RPMI7951 (cell line): ENCODE measurements at places on chromosomes 1 and 21. TPM values are rescaled to one million over a fixed set of nuclear protein-coding genes. Genes with fewer than 3 reads are reported as not detected.

ASAP3 gene
- 8.4 and 11.2 TPM in 2 replicates for total RNA-seq

LCE6A gene
- not detected in 2 replicates for total RNA-seq

SLAMF1 gene
- 0.12 TPM in 1 of 2 replicates, not detected in the other for total RNA-seq

DNA sequence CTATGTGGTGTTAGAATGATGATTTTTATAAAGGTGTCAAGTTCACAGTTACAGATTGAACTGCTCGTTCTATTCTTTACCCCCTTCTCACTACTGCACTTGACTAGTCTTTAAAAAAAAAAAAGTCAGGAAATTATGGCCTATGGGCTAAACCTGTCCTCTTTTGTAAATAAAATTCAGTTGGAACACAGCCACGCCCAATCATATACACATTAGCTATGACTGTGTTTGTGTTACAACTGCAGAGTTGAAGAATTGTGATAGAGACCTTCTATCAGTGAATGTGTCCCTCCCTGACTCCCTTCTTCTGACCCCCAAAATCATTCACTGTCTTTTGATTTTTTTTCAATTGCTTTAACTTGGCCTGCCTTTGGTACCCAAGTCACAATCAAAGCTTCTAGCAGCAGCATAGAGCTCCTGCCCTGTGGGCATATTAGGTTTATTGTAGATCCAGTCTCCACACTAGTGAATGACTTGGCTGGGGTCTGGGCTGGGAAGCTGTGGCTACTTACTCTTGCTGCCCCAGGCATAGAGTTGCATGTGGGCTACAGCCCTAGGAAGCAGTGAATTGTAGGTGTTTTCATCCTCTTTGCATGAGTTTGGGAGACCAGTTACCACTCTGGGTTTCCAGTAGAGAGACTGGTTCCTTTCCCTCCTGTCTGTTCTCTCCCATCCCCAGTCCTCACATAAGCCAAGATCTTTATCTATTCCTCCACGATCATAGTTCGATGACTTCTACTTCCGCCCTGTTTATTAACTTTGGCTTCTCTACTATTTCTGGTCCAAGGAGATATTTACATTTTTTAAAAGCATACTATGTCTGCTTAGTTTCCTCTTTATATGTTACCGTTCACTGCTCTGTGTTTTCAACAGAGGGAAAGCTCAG lies 249.9 kb downstream of the FMN2 start:
- peak; percentile 41 for DNase-seq

DNA sequence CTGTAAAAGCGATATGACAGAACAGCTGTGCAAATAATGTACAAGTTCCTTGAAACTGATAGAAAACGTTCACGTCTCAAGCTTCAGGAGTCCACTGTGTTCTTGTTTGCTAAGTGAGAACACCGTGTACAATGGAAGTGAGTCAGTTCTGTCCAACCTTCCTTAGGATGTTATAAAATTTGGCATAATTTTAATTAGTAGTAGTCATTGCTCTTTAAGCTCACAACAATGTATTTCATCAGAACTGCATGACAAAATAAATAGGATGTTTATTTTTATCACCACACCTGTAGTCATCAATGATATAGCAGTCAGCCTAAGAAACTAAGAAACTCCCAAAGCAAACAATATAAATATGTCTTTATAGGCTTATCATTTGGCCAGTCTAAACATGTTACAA lies 53.0 kb downstream of the RGS2 start:
- no peak for DNase-seq

- peak; percentile 77 for DNase-seq
Measured at GRCh38 chr1:74733604-74734484, 892 bp downstream of the TYW3 start.

DNA sequence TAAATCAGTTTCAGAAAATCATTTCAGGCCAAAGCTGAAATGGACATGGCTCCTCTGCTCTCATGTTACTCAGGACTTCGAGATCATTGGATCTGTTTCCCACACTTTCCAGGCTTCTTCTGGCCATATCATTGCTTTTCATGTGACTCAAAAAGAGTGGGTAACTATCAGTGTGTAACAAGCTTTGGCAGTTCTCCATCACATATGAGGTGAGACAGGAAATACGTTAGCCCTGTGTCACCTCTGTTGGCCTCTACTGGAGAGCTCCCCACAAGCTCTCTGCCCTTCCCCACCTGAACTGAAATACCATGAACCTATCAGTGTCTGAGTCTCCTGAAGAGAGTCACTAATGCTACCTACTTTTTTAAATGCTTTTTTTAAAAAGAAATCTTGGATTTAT lies 128.2 kb downstream of the LBR start:
- peak; percentile 9 for DNase-seq

DNA sequence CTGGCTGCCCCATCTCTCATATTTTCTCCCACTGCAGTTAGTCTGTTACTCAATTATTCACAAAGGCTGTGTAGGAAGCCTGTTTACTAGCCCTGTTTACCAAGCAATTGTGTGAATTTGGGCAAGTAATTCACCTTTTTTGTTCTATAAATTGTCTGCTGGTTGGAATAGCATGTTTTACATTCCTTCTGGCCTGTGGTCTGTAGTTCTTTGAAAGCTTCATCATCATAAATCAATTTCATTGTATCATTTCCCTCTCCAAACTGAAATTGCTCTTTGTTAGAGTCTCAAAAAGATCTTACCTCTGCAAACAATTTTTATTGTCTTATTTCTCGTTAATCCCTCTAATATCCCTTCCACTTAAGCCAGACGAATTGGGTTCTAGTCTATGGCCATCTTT lies 1059.5 kb upstream of the ADGRL4 start:
- DNase-seq = no peak

GRCh38 chr1:212648431-212648830 lies 39.9 kb downstream of the ATF3 start:
- DNase-seq = no peak
